SHP77 treated with DMSO at 0.1 percent for 48 hours (cell line): ENCODE measurements at places on chromosomes 3 and 15.
A peak's percentile ranks its signal among the peaks of the same experiment; 100 is the strongest.

DNA sequence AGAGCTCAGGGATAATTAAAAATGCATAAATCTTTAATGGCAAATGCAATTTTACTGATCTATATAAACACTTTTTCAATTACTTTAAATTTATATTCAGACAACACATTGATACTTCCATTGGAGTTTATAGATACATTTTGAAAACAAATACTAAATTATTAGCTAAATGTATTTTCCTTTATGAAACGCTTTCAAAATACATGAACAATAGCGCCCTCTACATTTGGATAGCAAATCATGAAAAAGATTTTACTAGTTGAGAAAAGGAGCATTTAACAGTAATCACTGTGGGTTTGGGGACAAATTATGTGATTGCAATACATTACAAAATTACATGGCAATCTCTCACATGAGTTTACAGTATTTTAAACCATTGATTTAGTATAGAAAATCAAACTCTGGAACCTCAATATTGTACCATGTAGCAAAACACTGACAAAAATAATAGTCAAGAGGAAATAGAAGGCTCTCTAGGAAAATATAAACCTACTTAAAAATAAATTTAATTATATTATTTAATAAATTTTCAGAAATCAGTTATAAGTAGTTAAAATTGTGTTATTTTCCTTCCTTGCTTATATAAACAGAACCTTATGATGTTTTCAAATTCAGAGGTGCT, 207.9 kb downstream of the ZIC1 start:
- DNase-seq = peak; percentile 17

- DNase-seq = no peak
Measured at GRCh38 chr3:62228467-62228866, 144.9 kb downstream of the FEZF2 start.

- no peak for DNase-seq
Measured at GRCh38 chr3:38805765-38806386, 10.1 kb downstream of the SCN10A start.

DNA sequence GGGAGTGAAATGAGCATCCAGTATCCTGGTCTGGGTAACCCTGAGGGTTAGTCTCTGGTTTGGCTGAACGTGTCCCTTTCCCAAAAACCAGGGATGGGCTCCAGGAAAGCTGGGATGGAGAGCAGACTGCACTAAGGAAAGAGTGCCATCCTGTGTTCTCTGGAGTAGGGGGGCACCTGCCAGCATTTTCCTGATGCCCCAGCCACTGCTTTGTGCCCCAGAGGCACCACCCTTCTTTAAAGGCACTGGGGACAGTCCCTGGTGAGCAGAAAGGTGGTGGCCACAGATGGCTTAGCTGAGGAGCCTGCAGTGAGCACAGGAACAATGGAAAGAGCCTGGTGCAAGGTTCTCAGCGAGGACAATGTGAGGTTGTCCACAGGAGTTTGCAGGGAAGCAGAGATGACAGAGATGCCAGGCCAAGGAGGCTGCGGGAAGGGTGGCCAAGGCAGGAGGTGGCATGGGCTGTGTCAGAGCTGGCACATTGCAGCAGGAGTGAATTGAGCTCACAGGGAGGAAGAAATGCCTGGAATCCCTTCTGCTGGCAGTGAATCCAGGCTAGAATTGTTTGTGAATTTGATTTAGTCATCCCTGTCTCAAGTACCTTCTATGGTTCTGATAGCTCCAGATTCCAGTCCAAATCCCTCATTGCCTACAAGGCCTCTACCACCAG, 39.9 kb downstream of the AMOTL2 start:
- DNase-seq = no peak

- no peak for DNase-seq
Measured at GRCh38 chr15:66997212-66997611, 68.2 kb upstream of the SMAD3 start.

GRCh38 chr3:189907803-189908202, 212.9 kb downstream of the P3H2 start:
- DNase-seq = no peak

DNA sequence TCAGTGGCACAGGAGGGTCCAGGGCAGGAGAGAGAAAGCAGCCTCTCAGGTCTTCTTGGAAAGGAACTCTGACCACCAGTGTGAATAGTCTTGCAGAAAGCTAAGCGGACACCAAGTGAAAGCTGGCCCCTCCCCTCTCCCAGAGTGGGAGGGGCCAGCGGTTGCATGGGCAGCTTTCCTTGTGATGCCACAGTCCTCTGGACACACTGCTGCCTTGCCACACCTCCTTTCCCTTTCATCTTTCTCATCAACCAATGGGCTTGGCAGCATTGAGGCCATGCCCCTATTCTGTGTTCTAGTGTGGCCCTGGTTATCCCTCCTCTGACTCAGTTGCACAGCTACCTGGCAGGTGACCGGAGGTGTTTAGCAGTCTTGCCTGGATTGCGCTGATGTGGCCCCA, 49.7 kb upstream of the GOLGA6B start:
- DNase-seq = no peak

- no peak for DNase-seq
Measured at GRCh38 chr15:96072821-96073220, 257.7 kb upstream of the NR2F2 start.

DNA sequence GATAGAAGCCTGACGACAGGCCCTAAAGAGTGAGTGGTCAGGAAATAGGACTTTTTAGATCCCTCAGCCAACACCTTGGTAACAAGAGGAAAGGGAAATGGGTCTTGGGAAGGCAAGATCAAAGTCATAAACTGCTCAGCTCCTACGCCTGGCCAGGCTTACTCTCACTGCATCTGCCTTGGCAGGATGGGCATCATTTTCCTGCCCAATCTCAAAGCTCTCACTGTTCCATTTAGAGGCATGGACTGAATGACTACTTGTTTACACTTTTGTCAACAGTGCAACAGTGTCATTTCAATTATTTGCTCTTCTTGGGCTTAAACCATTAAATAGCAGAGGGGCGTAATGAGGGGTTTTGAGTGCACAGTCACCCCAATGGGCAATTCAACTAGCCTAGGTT, 808.7 kb downstream of the GRM7 start:
- DNase-seq = no peak

DNA sequence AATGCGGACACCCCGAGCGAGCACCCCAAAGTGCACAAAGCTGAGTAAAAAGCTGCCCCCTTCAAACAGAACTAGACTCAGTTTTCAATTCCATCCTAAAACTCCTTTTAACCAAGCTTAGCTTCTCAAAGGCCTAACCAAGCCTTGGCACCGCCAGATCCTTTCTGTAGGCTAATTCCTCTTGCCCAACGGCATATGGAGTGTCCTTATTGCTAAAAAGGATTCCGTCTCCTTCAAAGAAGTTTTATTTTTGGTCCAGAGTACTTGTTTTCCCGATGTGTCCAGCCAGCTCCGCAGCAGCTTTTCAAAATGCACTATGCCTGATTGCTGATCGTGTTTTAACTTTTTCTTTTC, 5.3 kb downstream of the BHLHE40 start:
- DNase-seq = no peak

GRCh38 chr15:51621155-51621765, 1.3 kb downstream of the DMXL2 start:
- DNase-seq = no peak

DNA sequence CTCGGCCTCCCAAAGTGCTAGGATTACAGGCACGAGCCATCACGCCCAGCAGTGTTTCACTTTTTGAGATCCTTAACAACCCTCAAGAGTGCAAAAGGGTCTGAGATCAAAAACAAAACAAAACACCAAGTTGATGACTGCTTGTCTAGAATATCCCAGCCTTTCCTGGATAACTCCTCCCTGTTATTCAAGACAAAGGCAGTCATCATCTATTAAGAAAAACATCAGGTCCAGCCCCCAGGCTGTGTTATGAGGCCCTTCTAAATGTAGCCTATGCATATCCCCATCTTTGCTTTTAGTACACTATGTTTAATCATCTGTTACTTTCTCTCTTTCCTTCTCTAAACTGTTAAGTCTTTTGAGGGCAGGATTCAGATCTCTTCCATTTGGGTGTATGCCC, 150.1 kb upstream of the FHIT start:
- DNase-seq = no peak

DNA sequence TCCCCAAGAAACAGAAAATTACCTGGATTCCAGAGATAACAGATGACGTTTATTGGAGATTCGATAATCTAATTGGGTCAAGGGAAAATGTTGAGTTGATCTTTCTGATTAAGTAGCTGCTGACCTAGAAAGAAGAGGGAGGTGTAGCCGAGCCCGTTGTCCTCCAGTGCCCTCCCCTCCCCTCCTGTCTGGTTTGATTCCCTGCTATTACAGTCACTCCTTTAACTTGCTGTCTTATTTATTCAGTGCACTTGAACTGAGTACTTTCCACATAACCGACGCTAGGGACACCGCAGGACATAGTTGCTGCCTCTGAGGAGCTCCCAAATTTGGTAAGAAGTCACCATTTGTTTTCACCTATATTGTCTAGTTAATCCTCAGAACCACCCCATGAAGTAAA, 103.7 kb downstream of the AQP9 start:
- no peak for DNase-seq

- no peak for DNase-seq
Measured at GRCh38 chr3:43087249-43087776, 18.6 kb downstream of the POMGNT2 start.

DNA sequence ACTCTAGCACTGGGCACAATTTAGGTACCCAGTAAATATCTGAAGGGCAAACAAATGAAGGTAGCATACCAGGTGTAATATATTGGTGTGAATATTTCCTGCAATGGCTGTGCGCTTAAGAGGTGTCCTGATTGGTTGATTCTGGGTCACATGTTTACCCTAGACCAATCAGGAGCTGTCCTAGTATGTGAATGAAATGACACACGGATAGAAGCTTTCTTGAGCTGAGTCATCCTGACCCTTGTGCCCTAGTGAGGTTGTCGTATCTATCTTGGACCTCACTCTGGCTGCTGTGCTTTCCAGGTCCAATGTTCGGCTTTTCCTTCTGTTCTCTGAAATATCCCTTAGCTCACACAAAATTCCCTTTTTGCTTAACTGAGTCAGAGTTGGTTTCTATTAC, 58.1 kb upstream of the FOXP1 start:
- no peak for DNase-seq

GRCh38 chr15:92014281-92015030, 160.9 kb downstream of the SLCO3A1 start:
- no peak for DNase-seq

DNA sequence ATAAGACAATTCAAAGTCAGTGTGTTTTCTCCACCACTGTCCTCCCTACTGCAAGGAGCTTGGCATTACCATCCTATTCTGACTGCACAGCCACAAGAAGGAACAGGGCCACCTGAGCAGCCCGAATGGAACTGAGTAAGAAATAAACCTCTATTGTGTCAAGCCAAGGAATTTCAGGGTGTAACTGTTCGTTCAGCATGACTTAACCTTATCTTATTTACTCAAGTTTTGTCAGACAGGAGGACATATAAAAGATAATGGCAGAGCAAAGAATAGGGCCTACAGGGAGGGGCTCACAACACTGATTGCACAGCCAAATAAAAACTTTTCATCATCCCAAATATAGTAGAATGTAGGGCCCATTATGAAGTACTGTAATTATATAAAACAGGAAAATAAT, 236.1 kb downstream of the NEK10 start:
- DNase-seq = no peak

- no peak for DNase-seq
Measured at GRCh38 chr3:72630327-72630968, 217.8 kb downstream of the SHQ1 start.

- DNase-seq = no peak
Measured at GRCh38 chr15:96058103-96058851, 272.2 kb upstream of the NR2F2 start.

- DNase-seq = no peak
Measured at GRCh38 chr3:108512671-108513070, 2.3 kb upstream of the MYH15 start.

- no peak for DNase-seq
Measured at GRCh38 chr3:45575386-45575923, 19.1 kb upstream of the LIMD1 start.

- DNase-seq = no peak
Measured at GRCh38 chr3:58591517-58592510, 14.6 kb upstream of the FAM107A start.

DNA sequence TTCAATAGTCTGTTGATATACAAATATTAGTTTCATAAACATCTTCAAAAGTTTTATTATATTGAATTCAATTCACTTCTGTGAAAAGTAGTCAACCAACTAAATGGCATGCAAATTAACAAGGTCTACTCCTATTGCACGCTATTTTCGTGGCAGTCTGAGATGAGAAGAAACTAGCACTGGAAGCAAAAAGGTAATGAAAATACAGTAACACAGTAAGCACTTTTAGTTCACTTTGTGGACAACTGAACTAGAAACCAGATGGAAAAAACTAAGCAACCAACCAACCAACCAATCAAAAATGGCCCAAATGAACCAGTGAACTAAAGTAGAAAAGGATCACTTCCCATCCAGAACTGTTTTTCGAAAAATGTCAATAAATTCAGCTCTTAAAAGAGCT, 55.7 kb upstream of the ACTC1 start:
- DNase-seq = no peak

- no peak for DNase-seq
Measured at GRCh38 chr3:124620600-124621063, 109.6 kb upstream of the UMPS start.

DNA sequence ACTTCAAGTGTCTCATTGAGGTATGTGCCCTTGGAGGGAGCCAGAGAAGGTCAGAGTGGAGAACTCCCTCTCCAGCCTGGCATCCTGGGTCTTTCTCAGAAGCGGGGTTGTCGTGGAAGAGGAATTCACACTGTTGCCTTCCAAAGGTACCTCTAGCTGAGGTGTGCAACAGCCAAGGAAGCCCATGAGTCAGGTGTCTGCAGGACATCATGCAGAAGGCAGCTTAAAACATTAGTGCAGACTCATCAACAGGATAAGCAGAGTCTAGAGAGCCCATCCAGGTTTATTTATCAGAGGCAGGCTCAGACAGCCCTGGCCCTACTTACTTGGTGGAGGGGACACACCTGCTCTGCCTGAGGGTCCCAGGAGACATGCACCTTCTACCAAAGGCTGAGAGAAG, 95.6 kb upstream of the TPM1 start:
- DNase-seq = no peak

DNA sequence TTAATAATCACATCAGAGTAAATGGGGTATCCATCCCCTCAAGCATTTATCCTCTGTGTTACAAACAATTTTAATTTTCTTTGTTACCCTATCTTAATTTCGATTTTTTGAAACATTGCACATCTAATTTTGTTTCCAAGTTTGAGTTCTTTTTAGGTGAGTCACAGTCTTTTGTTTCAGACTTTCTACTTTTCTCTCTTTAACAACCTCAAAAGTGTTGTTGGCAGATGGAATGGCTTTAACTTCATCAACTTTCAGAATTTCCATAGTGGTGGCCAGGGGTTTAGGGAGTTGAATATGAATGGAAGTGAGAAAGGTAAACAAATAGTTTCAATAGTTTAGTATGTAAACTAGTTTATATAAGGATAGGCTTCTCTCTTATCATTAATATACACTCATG, 223.0 kb upstream of the MLF1 start:
- DNase-seq = no peak

DNA sequence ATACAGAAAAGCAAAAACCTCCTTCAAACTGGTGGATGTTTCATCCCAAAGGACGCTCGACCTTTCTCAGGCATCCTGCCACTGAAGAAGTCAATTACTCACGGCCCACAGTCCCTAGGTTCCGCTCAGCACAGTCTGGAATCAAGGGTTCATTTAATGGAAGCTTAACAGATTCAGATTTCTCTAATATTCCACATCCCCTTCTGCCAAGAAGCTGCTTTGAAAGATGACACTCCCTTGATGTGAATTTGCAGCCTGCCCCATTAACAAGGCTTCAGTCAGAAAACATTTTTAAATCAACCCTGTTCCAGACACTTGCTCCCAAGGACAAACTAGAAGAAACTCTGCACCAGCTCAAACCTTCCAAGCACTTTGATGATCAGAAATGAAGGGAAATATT, 81.2 kb downstream of the LIPC start:
- DNase-seq = no peak
